ENCODE measurements at places on chromosomes 2 and 18.
A peak's percentile ranks its signal among the peaks of the same experiment; 100 is the strongest.

DNA sequence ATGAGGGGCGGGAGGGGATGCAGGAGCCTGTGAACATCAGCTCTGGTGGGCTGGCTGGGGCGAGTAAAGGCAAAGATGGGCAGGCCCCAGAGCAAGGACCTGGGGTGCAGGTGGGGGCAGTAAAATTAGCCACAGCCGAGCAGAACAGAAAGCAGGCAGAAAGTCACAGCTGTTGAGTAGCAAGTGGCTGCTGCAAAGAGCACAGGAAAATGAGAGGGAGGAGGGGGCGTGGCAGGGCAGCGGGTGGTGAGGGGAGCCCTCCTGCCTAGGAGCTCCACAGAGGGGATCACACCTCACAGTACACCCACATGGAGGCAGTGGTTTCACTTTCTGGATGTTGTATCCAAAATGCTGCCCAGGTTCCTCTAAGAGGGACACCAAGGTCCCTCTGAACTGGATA lies 79.6 kb downstream of the LBH start:
- DNase-seq, result no peak

GRCh38 chr2:40485318-40485717 lies 33.4 kb upstream of the SLC8A1 start:
- no peak for DNase-seq

- no peak for DNase-seq
Measured at GRCh38 chr2:159758686-159759085, 39.3 kb downstream of the CD302 start.

DNA sequence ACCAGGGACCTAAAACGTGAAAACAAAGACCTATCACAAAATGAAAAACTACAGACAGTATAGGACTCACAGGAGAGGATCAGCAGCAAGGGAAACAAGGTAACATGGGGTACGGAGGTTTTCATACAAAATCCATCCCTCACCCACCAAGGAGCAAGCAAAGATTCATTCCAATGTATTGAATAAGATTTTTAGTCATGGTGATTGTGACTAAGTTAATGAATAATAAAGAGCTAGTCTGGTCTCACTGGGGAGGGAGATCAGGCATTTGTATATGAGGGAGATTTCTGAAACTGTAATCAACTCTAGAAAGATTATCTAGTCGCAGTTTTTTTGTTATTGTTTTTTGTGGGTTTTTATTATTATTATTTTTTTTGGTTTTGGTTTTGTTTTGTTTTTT lies 336.5 kb upstream of the MMADHC start:
- no peak for DNase-seq

GRCh38 chr18:28124131-28125029 lies 52.5 kb downstream of the CDH2 start:
- no peak for DNase-seq

GRCh38 chr2:161436411-161436810 lies 20.3 kb downstream of the TBR1 start:
- DNase-seq, result no peak

GRCh38 chr2:41941831-41942230 lies 106.0 kb upstream of the PKDCC start:
- no peak for DNase-seq

DNA sequence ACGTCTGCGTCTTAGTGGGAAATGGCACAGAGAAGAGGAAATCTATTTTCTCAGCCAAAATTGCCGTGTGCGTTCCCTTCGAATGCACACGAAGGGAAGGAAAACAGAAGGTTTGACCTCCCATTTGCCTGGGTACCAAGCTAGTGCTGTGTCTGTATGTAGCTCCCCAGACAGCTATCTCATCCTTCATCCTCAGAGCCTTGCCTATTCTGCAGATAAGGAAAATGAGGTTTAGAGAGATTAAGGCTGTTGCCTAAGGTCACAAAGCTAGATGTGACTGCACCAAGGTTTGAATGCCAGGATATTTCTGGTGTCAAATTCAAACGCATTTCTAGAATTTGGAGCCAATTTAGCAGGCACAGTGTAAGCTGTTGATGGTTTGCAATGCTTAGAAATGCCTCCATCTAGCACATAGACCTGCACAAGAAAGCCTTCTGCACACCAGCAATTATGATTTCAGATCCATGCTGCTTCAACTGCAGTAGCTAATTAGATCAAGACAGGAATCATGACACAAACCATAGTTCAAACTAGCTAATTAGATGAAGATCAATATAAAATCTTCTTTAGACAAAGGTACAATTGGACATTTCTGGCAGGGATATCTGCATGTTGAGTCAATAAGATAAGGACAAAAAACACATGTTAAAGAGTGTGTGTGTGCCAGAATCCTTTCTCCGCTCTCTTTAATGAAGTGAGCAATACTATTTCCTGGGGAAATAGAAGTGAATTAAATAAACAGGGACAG lies 115.1 kb downstream of the CMPK2 start:
- DNase-seq, result no peak

DNA sequence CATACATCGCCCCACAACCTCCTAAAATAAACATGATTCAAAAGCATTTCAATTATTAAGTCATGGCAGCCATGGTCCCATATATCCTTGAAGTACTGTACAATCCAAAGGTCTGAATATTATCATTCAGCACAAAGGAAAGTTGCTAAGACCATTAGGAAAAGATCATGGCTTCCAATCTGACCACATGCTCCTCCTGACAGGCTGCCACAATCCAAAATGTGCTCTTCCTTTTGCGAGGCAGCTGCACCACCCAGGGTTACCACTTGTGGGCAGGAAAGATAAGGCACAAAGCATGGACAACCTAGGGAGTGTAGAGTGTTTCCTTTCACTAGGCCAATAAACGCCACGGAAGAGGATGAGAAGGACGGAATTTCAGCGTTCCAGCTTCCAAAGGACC lies 5.4 kb downstream of the BOLA3 start:
- no peak for DNase-seq

DNA sequence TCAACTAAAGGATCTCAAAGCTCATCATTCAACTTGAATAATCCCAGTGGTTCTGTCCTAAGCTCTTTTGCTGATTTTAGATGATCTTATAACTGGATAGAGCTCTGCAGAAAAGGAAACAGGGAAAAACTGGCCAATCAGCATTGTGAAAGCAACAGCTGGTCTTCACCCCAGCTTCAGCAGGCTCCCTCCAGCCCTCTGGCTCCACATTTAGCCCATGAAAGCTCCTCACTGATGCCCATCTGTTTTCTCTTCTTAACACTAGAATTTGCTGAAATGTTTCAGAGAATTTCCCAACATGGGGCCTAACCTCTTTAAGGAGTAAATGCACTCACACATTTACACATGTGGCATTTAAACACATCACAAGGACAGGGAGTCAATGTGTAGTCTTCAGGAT lies 223.3 kb downstream of the CNTNAP5 start:
- no peak for DNase-seq

DNA sequence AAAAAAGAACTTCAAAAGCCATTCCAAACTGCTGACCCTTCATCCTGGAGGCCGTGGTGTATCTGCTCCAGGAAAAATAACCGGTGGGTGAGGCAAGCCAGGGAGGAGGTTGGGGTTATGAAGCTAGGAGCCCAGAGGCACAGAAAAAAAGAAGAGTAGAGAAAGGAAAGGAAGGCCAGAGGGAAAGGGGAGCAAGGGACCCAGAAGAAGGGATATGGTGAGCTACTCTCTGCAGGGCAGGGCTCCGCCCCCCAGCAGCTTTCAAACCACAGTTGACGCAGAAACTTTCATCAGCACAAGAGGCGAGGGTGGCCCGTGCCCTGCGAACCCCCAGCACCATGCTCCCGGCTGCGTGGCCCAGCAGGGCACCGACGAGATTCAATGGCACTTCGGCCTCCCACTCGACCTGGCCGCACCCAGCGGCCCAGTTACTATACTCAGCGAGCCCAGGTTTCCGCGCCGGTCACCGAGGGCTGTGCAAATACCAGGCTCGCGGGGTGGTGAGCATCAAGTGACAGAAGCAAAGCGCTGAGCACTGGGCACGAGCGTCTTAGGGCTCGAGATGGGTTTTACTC lies 665 bp downstream of the MCM6 start:
- DNase-seq, result peak; percentile 51

DNA sequence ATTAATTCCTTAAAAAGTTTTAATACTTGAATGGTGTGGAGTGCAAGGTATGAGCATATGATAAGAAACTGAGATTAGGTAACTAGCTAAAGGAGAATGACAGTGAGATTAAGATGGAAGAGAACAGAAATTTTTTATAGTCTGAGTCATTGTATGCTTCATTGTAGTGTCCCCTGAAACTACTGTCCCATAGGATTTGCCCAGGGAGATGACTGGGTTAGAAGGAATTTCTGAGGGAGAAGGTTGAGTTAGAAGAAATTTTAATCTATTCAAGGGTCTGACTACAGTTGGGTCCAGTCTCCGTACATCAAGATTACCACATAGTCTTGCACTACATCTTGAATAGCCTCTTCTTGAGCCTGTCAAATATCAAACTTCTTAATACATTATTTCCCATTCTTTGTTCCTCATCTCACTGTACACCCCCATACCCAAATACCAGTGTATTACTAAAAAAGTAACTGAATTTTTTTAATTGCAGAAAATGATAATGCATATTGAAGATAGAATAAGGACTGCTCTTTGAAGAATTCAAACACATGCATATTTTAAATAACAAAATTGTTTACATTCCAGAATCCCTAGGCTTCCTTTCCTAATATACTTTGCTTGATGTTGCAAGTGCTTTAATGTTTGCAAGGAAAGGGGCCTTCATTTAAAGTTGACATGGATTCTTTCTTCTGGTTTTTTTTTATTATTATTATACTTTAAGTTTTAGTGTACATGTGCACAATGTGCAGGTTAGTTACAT lies 314.3 kb upstream of the COL3A1 start:
- no peak for DNase-seq

DNA sequence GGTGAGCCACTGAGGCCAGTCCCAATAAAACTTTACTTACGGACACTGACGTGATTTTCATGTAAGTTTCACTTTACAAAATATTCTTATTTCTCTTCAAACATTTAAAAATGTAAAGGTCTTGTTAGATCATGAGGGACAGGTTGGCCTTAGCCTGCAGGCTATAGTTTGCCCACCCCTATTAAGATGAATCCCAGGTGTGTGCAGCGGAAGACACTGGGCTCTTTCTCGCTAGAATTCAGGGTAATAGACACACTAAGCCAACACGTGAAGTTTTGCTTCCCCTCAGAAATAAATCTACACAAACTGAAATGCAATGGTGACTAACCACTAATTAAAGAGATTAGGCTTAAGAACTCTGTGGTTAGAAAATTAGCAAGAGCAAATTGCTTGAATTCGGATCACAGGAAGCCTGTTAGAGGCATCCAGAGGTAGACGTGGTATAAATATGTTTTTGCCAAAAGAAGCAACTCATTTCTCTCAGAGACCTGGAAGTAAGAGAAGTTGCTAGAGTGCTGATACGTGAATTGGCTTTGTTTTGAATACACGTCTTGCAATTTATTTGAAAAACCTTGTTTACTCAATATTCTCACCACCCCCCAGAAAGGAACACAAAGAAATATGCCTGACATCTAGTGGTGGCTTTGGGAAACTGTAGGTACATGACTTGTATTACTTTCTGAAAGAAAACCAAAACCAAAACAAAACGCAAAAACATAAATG lies 151.6 kb downstream of the DTNB start:
- no peak for DNase-seq

- no peak for DNase-seq
Measured at GRCh38 chr2:169507698-169508097, 1.8 kb upstream of the KLHL41 start.

DNA sequence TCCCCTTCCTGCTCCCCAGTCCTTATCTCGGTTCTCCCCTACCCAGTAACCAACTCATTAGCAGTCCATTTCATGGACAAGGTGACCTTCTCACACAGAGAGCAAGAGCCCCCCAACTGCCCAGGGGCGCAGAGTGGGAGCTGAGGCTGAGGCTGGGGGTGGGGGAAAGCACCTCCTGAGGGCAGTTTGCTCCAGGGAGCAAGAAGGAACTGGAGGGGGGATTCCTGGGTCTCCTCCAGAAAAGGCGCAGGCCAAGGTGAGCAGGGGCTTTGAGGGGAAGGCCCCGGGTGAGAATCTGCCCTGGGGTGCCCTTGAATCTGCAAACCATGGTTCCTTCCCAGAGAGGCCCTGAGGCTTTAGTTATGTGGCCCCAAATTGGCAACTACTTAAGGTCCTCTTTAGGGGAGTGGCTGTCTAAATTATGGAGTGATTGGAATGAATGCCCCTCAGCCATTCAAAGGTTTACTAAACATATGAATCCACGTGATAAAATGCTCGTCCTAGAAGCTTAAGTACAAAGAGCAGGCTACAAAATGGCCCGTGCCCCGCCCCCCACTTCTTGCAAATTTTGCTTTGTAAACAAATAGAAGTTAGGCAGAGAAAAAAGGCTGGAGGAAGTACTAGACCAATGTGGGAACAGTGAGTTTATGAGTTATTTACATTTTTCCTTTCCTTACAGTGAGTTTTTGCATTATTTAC lies 123.5 kb upstream of the HS6ST1 start:
- no peak for DNase-seq
